ENCODE measurements at places on chromosomes 7 and 10.

GRCh38 chr7:46653848-46654247, 732.8 kb upstream of the IGFBP3 start:
- no peak for DNase-seq

DNA sequence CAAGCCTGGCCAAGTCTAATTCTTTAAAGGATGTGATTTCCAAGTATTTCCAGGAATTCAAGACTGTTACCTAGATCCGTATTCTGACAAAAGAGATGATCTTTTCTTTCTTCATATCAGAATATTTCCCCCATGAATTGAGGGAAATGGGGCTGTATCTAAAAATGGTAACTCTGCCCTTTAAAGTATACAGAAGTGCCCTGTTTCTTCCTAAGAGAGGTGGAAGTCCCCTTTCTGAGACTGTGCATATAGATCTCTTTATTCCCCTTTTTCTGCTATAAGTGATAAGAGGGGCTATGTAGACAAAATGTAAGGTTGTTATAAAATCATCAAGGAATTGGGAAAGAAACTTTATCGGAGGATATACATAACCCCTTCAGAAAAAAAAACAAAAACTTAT, 287.1 kb upstream of the KAT6B start:
- DNase-seq, result no peak

- no peak for DNase-seq
These were observed 171.2 kb downstream of the DNAJB6 start for GRCh38 chr7:157507987-157508386.

- no peak for DNase-seq
These were observed 126.3 kb downstream of the COL26A1 start for GRCh38 chr7:101488826-101489572.

- no peak for DNase-seq
These were observed 491 bp upstream of the SH2D4B start for GRCh38 chr10:80537086-80537735.

DNA sequence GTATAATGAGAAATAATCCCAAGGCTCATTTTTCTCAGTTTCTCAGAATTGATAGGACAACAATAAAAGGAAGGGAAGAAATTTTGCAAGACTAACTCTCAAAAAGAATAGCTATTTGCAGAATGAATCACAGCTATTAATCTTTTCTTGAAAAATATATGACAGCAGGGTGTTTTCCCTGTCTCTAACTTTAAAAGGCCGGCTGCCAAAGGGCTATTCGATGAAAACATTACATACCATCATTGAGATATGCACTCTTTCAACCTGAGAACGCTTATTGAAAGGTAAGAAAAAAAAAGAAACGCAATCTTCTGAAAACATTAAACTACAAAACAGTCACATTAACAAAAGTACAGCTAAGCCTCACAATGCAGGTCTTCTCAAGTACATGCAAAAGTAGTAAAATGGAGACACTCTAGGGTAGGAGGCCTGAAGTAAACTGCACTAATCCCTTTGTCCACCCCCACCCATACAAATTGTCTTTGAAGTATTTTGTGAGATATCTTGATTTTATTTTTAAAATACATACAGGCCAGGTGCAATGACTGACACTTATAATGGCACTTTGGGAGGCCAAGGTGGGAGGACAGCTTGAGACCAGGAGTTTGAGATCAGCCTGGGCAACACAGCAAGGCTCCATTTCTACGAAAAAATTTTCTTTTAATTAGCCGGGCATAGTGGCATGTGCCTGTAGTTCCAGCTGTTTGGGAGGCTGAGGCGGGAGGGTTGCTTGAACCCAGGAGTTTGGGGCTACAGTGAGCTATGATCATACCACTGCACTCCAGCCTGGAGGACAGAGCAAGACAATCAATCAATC, 83.0 kb downstream of the PARD3 start:
- DNase-seq, result no peak

All from activated naive CD4-positive, alpha-beta T cell (primary cell).